Neural progenitor cell (in vitro differentiated cells): ENCODE measurements at places on chromosomes 2 and 18. TPM values are rescaled to one million over a fixed set of nuclear protein-coding genes. Genes with fewer than 3 reads are reported as not detected.

GRCh38 chr2:13662055-13662454 is 945.3 kb downstream of the TRIB2 start:
- DNase-seq = no peak

GRCh38 chr2:205752924-205753323 is 70.6 kb downstream of the NRP2 start:
- DNase-seq = no peak

DNA sequence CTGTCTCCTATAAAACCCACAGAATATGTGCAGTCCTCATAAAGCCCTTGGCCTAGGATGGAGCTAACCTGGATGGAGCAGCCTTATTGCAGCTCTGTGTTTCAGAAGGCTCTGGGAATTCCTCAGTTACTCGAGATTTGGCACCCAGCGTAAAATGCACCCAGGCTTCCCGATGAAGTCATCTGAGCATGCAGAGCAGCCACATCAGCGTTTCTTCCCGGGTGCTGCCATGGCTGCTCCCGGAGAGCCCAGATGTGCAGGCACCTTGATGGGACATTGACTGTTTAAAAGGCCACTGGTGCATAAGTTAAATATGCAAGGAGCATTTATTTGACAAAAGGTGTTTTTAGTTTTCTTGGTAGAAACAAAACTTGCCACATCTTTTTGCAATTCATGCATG is 115.2 kb downstream of the MBP start:
- no peak for DNase-seq

DNA sequence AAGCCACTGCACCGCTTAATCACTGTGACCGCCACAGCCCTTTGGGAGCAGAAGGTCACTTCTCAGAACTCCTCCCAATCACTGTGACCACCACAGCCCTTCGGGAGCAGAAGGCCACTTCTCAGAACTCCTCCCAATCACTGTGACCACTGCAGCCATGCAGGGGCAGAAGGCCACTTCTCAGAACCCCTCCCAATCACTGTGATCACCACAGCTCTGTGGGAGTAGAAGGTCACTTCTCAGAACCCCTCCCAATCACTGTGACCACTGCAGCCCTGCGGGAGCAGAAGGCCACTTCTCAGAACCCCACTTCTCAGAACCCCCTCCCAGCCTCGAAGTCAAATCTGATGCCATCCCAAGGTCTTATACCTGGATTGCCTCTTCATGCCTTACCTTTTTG is 56.8 kb upstream of the DAPL1 start:
- DNase-seq = no peak

The SYT4 gene
- total RNA-seq = 0.02 and 0.06 TPM in 2 replicates

The RTP5 gene
- total RNA-seq = not detected in 2 replicates

The SNTG2 gene
- 1.1 and 5.5 TPM in 2 replicates for total RNA-seq

The CXCR4 gene
- 31.0 and 32.6 TPM in 2 replicates for total RNA-seq

The ZNF804A gene
- total RNA-seq = 0.06 TPM in 1 of 2 replicates, not detected in the other

The THSD7B gene
- 1.2 and 2.2 TPM in 2 replicates for total RNA-seq
